ENCODE measurements at places on chromosomes 4 and X.
A peak's percentile ranks its signal among the peaks of the same experiment; 100 is the strongest.

DNA sequence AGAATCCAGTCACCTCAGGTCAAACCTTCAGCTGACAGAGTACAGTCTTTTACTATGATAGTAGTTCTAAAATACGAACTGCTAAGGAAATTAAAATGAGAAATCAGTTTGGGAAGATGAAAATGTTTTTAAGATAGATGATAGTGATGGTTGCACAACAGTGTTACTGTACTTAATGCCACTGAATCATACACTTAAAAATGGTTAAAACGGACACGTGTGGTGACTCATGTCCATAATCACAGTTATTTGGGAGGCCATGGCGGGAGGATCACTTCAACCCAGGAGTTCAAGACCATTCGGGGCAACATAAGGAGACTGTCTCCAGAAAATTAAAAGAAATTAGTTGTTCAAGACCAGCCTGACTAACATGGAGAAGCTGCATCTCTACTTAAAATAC lies 41.4 kb downstream of the ABHD18 start:
- no peak for DNase-seq

- DNase-seq = no peak
These were observed 279.3 kb downstream of the INPP4B start for GRCh38 chr4:142566777-142567176.

DNA sequence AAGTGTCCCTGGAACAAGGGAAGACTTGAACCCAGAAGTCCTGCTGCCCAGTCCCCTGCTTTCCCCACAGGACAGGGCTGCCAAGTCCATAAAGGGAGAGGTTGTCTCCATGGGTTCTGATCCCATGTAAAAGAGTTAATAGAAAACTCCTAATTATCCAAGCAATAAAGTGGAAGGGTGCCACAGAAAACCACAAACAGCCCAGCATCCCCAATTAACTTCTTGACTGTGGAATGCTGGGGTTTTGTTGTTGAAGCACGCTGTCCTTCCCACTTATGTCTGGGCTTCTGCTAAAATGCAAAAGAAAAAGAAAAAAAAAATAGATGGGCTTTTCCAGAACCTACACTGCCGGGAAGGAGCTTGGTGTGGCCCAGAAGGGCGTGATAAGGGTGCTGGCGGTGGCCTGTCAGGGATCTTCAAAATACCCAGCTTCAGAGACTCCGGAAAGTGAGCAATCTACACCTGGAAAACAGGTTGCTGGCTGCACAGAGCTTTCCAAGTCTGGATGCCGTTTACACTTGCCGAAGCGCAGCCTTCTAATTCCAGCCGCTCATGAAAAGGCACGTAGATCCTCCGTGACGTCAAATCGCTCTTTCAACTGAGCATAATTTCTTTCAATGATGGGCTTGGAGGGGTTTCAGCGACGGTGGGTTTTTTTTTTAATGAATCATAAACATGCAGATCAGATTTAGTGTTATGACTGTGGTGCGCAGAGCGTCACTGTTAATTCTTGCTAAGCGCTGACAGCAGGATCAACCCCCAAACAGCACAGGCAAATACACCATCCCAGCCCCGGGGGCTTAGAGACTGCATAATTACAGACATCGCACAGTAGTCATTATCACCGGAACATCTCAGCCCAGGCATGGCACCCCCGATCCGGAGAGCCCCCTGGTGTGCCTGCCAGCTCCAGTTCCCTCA lies 197.6 kb downstream of the BCOR start:
- peak; percentile 38 for DNase-seq

DNA sequence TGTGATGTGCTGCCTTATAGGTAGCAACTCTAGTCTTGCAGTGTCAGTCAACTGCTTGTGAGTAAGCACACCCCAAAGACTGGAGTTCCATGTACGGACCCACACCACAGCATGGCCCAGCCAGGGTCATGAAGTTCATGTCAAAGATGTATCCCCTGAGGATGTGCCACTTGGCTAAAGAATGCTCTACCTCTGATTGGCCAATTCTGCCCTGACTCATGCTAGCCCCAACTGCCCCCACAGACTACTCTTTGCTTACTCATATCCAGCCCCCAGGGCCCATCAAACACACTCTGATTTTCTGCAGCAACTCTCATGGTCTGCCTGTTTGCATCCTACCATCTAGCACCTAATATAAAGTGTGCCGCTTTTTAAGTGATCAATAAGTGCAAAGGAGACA lies 62.5 kb downstream of the CHRDL1 start:
- peak; percentile 10 for DNase-seq

DNA sequence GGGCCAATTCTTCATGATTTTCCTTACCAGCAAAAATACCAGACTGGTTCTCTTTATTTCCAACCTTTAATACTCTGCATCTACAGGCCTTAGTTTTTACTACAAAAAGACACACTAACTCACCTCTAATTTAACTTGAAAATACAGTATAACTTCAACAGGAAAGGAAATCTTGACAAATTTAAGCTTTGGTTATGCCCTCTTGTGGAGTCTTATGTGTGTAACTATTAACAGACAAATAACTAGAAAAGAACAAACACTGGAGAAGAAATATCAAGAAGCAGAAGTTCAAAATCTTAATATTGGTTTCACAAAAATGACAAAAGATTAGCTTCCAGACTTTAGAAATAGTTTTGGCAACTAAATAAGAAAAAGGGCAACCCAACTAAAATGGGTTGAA lies 33.0 kb downstream of the PPA2 start:
- DNase-seq = no peak

GRCh38 chrX:134538316-134538715 lies 78.4 kb downstream of the HPRT1 start:
- DNase-seq = no peak

GRCh38 chr4:106454581-106454980 lies 86.0 kb upstream of the GIMD1 start:
- no peak for DNase-seq

DNA sequence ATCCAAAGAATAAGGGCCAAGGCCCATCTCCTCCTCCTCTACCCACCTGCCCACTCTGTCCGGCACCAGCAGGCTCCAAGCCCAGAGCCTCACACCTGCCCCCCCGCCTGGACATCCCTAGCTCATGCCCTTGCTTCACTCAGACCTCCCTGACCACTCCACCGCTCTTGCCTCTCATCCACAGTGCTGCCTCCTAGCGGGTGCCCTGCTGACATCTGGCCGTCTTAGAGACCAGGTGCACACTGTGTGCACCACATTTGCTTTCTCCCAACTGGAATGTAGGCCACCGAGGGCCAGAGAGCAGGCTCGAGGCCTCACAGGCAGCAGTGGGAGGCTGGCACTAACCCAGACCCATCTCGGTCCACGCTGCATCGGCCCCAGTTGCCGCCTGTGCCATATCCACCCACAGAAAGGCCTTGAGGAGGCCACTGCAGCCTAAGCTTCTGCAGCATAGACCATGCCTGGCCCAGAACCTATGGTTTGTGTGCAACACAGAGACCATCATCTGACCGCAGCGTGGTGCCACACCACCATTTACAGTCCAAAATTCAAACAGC lies 13.5 kb downstream of the LETM1 start:
- no peak for DNase-seq

- no peak for DNase-seq
These were observed 87.4 kb upstream of the CT45A1 start for GRCh38 chrX:135625995-135626394.

DNA sequence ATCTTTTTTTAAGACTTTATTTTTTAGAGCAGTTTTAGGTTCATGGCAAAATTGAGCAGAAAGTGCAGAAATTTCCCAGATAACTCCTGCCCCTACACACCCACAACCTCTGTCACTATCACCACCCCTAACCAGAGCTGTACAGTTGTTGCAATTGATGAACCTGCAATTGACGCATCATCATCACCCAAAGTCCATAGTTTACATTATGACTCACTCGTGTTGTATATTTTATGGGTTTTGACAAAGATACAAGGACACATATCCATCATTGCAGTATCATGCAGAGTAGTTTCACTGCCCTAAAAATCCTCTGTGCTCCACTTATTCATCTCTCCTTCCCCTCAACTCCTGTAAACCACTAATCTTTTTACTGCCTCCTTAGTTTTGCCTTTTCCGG lies 34.5 kb upstream of the WAS start:
- DNase-seq = no peak

- DNase-seq = no peak
These were observed 61.7 kb upstream of the HAND2 start for GRCh38 chr4:173591760-173592159.

DNA sequence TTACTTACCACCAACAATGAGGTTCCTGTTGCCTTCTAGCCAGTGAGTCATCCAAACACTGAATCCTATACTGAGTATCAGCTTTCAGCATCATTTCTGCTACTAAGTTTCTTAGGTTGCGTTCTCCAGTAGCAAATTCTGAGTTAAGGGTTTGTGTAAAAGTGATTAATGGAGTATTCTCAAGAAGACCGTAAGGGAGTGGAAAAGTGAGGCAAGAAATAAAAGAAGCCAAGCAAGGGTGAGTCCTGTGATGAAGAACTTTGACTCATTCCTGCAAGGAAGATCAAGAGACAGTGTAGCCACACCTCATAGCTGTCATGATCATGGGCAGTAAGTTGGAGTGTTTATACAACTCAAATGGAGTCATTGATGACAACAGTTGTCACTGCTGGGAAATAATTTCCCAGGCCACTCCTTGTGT lies 446.2 kb downstream of the RAPGEF2 start:
- peak; percentile 29 for DNase-seq

GRCh38 chrX:153782871-153783270 lies 2.0 kb downstream of the SRPK3 start:
- no peak for DNase-seq

GRCh38 chr4:55312489-55313101 lies 33.4 kb upstream of the SRD5A3 start:
- DNase-seq = peak; percentile 46

DNA sequence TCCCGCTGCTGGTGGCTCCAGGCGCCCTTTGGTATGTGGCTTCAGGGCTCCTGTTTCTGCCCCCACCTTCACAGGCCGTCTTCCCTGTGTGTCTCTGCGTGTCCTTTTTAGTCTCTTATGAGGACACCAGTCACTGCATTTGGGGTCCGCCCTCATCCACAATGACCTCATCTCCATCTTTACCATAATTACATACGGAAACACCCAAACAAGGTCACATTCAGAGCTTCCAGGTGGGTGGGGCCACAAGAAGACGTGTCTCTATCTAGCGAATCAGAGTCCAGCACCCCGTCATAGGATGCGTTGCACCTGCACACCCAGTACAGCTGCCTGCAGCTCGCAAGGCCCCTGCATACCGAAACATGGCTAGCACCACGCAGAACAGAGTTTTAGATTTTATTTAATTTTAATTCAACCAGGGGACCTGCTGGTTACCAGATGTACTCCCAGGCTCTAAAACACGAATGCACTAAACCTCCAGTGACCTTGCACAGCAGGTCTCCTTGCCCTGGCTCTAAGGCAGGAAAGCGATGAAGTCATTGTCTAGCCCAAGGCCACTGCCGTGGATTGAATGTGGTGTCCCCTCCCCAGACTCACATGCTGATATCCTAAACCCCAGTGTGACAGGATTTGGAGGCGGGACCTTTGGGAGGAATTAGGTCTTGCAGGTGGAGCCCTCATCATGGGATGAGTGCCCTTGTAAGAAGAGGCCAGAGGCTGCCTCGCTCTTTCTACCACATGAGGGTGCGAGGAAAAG lies 30.3 kb downstream of the ABLIM2 start:
- no peak for DNase-seq

DNA sequence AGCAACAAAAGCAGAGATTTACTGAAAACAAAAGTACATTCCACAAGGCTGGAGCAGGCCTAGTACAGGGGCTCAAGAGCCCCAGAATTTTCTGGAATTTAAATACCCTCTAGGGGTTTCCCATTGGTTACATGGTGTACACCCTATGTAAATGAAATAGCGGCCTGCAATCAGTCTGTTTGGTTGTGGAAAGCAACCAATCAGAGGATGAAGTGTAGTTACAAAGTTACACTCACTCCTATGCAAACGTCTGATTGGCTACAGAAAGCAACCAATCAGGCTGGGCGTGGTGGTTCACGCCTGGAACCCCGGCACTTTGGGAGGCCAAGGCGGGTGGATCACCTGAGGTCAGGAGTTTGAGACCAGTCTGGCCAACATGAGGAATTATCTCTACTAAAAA lies 13.8 kb upstream of the TXLNG start:
- no peak for DNase-seq

DNA sequence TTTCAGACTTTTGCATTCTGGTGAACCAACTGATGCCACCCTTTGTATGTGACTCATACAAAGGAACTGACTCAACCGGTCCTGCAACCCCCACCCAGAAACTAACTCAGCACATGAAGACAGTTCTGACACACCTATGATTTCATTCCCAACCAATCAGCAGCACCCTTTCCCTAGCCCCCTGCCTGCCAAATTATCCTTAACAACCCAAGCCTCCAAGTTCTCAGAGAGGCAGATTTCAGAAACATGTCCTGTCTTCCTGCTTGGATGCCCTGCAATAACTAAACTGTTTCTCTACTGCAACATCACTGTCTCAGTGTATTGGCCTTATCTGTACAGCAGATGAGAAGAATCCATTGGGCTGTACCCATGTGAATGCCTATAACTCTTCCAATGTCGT lies 284.7 kb downstream of the CAMK2D start:
- no peak for DNase-seq

- peak; percentile 88 for DNase-seq
These were observed 167.2 kb downstream of the NPNT start for GRCh38 chr4:106062452-106062875.

- DNase-seq = no peak
These were observed 4.1 kb downstream of the ZNF185 start for GRCh38 chrX:152901816-152902501.

- no peak for DNase-seq
These were observed 15.8 kb upstream of the SPCS3 start for GRCh38 chr4:176303938-176304337.

GRCh38 chr4:69760455-69760854 lies at the start of gene SULT1B1:
Gene SULT1B1, minus strand, starts transcription at chr4:69760620. Its CDS starts 5,403 bp downstream, at chr4:69755217.
- DNase-seq = peak; percentile 60

GRCh38 chr4:56870946-56871345 lies 36.8 kb upstream of the REST start:
- peak; percentile 85 for DNase-seq

GRCh38 chr4:54006755-54007154 lies 57.6 kb downstream of the CHIC2 start:
- no peak for DNase-seq

DNA sequence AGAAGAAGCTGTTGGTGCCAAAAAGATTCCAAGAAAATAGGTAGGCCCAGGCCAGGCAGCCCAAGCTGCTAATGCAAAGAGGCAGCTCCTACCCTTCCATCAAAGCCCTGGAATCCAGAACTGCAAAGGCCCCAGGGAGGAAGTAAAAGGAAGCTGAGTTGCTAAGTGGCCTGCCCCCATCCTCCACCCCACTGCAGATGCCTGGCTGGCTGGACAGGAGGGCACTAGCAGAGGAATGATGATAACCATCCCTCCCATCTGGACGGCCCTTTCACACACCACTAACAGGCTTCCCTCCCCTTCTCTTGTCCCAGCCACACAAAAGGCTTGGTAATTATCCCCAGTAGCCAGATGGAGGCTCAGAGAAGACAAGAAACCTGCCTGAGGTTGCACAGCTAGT lies 32.4 kb upstream of the PJA1 start:
- DNase-seq = no peak

DNA sequence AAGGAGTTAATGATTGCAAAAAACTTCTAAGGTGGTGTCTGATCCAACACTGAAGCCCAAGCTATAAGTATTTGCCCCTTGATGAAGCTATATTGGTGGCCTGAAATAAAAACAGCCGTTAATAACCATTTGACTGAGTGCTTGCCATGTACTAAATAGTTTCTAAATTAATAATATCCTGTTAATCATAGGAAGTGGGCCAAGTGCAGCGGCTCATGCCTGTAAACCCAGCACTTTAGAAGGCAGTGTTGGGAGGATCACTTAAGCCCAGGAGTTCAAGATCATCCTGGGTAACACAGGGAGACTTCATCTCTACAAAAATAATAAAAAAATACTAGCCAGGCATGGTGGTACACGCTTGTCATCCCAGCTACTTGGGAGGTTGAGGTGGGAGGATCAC lies 8.3 kb downstream of the NDP start:
- DNase-seq = no peak

All from fibroblast of upper back skin (primary cell).